ENCODE measurements at places on chromosomes 12 and 14. TPM values are rescaled to one million over a fixed set of nuclear protein-coding genes. Genes with fewer than 3 reads are reported as not detected.

DNA sequence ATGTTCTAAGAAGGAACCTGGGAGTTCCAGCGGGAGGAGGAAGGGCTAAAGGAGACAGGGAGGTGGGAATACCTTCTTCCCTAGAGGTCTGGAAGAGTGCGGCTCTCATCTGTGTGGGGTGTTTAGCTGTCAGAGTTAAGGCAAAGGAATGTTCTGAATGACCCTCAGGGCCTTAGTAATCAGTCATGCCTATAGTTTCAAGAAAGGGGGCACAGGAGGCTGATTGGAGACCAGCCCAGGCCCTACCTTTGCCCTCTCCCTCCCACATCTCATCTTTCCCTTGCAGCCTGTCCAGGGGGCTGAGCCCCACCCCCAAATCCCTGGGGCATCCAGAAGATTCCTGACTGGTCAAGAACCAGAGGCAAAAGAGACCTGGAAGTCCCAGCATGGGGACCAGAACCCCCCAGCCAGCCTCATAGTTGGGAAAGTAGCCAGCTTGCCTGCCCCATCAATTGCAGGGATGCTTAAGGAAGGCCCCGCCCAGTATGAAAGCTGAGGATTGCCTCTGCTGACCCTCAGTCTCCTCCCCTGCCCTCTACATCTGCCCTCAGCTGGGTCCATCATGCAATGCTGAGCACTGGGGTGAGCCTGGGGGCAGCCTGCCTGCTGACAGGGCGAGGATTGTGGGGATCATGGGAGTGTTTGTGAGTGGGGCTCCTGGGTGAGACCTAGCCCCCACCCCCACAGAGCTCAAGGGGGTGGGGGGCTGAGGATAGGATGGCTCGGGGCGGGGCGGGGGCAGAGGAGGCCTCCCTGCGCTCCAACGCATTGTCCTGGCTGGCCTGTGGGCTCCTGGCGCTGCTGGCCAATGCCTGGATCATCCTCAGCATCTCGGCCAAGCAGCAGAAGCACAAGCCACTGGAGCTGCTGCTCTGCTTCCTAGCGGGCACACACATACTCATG lies 1.8 kb downstream of the GPR162 start:
- no peak for DNase-seq

DNA sequence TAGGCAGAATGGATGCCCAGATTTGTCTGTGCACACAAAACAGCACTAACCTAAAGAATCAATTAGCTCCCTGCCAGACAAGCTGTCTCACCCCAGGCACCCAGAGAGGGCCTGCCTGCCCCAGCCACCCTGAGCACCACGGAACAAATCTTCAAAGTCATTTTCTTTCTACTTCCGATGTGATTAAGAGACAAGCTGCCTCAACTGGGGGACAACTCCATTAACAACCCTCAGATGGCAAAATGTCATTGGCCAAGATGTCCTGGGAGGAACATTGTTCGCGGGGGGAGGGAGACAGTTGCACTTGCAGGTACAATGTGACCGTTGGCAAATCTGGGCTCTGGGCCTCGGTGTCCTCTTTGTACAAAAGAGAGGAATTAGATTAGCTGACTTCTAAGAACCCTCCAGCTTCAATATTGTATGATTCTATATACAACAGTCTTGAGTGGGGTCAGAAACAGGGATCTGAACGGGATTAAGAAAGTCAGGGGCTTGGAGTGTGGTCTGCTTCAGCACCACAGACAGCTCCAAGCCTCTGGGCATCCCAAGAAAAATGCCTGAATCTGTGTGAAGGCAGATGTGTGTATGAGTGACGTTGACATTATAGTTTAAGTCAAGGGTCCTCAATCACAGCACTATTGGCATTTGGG lies 42.8 kb upstream of the CMKLR1 start:
- DNase-seq, result no peak

- DNase-seq, result peak; percentile 85
Measured at GRCh38 chr14:49586673-49587460, 687 bp upstream of the RPS29 start.

DNA sequence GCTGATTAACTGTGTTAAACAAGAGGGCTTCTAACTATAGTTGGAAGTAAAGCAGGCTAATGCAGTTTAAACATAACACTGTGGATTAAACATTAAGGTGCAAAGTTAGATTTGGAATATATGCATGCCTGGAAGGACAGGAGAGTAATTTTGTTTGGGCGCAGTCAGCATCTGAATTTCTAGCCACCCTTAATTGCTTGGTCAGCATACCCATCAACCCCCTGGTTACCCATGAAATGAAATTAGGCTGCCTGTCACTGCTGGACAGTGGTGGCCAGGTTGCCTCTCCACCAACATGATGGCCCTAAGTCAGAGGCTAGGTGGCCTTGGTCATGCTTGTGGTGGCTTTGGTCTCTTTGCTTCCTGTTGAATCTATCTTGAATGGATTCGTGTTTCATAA lies 30.0 kb upstream of the PTPRB start:
- no peak for DNase-seq

DNA sequence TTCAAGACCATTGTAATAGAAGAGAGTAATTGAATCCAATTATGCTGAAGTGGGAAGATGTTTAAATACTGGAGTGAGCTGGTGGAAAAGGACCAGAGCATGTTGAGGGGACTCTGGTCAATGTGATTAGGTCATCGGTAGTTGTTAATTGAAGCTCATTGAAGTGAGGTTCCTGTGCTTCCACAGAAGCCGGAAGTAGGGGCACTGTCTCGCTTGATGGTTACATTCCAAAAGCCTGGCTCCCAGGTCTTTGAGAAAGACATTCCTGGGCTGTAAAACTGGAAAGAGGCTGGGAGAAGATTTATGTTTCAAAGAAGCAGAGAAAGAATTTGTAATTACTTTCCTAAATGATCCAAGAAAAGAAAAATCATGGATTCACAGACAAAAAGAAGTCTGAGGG lies 12.3 kb upstream of the CLECL1 start:
- DNase-seq, result no peak

GRCh38 chr14:100106250-100107112 lies 41.3 kb downstream of the EVL start:
- no peak for DNase-seq

PLEKHG7 gene
- 3.3 TPM for polyA plus RNA-seq

OR4K13 gene
- not detected for polyA plus RNA-seq

STXBP6 gene
- 28.2 TPM for polyA plus RNA-seq

TMCC3 gene
- 21.3 TPM for polyA plus RNA-seq

C12orf42 gene
- polyA plus RNA-seq, result 2.2 TPM

CCDC60 gene
- not detected for polyA plus RNA-seq

Measured in muscle of back (tissue), 13 donors.